B cell (primary cell): ENCODE measurements at places on chromosomes 5 and 9. TPM values are rescaled to one million over a fixed set of nuclear protein-coding genes. Genes with fewer than 3 reads are reported as not detected.

DNA sequence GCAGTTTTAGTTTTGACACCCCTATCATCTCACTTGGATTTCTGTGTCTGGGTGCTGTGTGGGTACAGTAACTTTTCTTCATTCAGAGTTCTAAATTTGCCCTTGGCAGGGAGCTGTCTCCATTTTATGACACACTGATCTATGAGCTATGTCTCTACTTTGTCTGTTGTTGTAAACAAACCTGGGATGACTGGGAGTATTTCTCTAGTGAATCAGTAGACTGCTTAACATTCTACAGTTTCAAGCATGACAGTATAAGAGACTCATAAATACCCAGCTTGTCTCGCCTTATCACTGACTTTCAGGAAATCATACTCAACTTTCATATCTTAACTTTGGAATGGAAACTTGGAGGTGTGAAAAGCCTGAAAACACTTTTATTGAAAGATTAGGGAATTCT lies 212.1 kb upstream of the NUDT12 start:
- no peaks in the 10 kb centered on the region for H3K4me1 ChIP-seq
- no peak overlapping the region for H3K27ac ChIP-seq
- no peaks in the 10 kb centered on the region for H3K36me3 ChIP-seq
- no peak overlapping the region for H3K4me3 ChIP-seq
- no peaks in the 10 kb centered on the region for H3K27me3 ChIP-seq

IER5L gene
- total RNA-seq = 12.9 and 13.2 TPM in 2 replicates

DNA sequence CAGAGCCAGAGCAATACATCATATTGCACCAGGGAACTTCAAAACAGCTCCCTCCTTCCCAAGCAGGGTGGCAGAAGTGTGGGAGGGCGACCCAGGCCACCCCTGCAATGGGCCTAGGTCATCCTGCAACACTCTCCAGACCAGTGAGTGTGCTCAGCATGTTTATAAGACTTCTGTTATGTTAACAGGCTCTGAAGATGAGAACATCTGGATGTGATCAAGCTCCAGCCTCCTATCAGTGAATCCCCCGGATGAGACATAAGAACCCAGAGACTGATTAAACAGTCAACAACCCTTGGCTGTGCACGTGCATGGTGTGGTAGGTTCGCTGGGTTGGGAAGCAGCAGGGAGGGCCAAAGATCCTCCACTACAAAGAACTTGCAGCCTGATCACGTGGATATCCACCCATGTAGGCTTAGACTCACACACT lies 63.3 kb downstream of the ABCA1 start:
- no peak for DNase-seq
- H3K36me3 ChIP-seq = peaks cover 28% of the 10 kb centered on the region
- H3K4me3 ChIP-seq = no peak overlapping the region
- H3K27ac ChIP-seq = no peak overlapping the region

- H3K27me3 ChIP-seq = no peaks in the 10 kb centered on the region
- H3K27ac ChIP-seq = peak overlapping the region; percentile 68
- peaks cover 27% of the 10 kb centered on the region for H3K4me1 ChIP-seq
- peaks cover 13% of the 10 kb centered on the region for H3K36me3 ChIP-seq
- no peak for DNase-seq
These were observed 617 bp upstream of the FPGS start for GRCh38 chr9:127801955-127802575.

DNA sequence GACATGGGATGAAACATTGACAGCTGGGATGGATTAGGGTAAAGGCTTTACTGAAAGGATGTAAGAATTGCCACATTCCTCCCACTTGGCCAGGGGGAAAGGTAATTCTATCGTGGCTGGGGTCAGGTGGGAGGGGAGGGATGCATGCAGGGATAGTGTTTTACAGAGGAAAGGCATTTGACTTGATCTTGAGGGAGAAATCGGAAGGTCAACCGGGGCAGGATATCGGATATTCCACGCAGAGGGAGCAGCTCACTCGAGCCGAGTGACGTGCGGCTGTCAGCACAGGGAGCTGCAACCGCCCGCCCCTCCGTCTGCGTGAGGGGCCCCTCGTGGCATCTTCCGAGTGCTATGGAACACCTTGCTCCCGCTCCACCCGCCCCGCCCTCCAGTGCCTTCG lies 63.4 kb upstream of the ADAMTS2 start:
- no peak overlapping the region for H3K4me3 ChIP-seq
- no peaks in the 10 kb centered on the region for H3K4me1 ChIP-seq
- no peak for DNase-seq

F2RL1 gene
- 0.51 and 0.64 TPM in 2 replicates for total RNA-seq

KCNMB1 gene
- not detected in 2 replicates for total RNA-seq

SURF4 gene
- 43.8 and 44.1 TPM in 2 replicates for total RNA-seq

CDH9 gene
- not detected in 2 replicates for total RNA-seq

DNA sequence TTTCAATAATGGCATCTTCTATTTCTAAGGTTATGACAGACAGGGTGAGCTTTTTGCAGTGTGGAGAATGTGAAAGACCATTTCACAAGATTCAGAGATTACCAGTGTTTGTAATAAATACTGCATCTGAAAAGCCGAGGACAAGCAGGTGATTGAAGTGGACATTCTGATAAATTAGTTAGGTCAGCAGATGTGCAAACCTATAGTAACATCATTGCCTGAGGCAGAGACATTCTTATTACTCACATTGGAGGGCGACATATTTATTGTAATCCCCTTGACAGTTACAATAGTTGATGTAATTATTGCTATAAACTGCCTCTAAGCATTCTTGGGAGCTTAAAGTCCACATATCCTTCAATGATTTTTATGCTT lies 3.3 kb downstream of the RASGRF2 start:
- no peak overlapping the region for H3K4me3 ChIP-seq
- H3K27ac ChIP-seq = no peak overlapping the region
- H3K36me3 ChIP-seq = no peaks in the 10 kb centered on the region
- peaks cover 4% of the 10 kb centered on the region for H3K4me1 ChIP-seq

- H3K27me3 ChIP-seq = no peaks in the 10 kb centered on the region
- H3K4me3 ChIP-seq = no peak overlapping the region
- H3K27ac ChIP-seq = no peak overlapping the region
These were observed 8.7 kb upstream of the CDKN2AIPNL start for GRCh38 chr5:134420343-134420742.

DNA sequence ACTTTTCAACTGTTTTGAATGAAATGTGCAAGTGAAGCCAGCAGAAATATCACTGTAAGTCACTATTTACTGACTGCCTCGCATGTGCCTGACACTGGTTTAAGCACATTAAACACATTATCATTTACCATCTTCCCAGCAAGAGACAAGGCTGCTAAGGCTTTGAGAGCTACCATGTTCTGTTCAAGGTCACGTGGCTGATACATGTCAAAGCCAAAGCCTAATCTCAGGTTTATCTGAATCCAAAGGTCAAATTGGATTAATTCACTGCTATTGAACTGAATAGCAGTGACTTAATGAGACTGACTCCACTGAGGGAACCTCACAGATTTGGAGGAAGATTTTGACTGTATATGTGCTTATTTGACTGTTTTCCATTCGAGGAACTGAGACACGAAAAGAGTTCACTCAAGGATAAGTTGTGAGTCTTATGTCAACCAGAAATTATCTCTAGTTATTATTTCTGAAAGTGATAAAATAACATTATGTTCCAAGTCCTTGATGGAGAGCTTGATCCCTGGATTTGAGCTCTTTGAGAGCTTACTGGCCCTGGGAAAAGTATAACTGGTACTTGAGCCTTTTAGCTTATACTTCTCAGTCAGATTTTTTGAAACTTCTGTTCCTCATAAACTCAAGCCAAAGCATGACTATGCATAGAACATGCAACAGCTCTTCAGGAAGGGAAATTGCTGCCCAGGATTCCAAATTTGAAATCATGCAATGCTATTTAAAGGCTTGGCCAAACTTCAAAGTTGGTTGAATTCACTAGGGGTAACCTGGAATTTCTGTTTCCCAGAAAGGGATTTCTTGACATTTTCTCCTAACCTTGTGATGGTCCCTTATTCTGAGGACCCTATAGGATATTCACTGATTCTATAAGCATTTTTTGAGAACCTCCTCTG lies 23.4 kb upstream of the ARHGAP26 start:
- no peak for DNase-seq
- no peaks in the 10 kb centered on the region for H3K36me3 ChIP-seq
- no peak overlapping the region for H3K4me3 ChIP-seq

DNA sequence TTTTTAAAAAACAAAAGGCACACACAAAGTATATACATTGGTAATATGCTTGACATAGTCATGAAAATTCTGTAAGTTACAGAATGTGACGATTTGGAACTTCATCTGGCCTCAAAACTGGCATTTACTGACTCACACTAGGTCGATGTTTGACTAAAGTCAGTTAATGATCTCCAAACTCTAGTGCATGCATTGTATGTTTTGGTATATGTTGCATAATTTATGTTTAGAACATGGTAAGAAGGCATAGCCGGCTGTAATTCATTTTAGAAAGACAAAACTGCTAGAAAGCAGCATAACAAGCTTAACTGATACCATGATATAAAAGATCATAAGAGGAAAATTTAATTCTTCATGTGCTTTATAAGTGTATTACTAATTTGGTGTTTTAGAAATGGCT lies 58.6 kb upstream of the RICTOR start:
- H3K4me1 ChIP-seq = no peaks in the 10 kb centered on the region
- H3K4me3 ChIP-seq = no peak overlapping the region
- DNase-seq = no peak
- no peaks in the 10 kb centered on the region for H3K36me3 ChIP-seq
- no peaks in the 10 kb centered on the region for H3K27me3 ChIP-seq

DNA sequence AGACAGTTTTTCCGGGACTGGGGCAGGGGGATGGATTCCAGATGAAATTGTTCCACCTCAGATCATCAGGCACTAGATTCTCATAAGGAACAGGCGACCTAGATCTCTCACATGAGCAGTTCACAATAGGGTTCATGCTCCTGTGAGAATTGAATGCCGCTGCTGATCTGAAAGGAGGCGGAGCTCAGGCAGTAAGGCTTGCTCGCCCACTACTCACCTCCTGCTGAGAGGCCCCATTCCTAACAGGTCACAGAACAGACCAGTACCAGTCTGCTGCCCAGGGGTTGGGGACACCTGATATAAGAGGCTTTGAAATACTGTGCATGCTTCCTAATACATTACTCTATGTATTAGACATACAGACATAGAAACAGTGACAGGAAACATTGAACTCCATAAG lies 41.1 kb downstream of the PTPRD start:
- H3K4me1 ChIP-seq = no peaks in the 10 kb centered on the region
- H3K4me3 ChIP-seq = no peak overlapping the region
- no peaks in the 10 kb centered on the region for H3K27me3 ChIP-seq
- DNase-seq = no peak

GRCh38 chr9:74800226-74800625 lies 87.5 kb downstream of the TRPM6 start:
- H3K4me3 ChIP-seq = no peak overlapping the region
- DNase-seq = no peak
- no peak overlapping the region for H3K27ac ChIP-seq
- no peaks in the 10 kb centered on the region for H3K4me1 ChIP-seq
- H3K27me3 ChIP-seq = no peaks in the 10 kb centered on the region
- no peaks in the 10 kb centered on the region for H3K36me3 ChIP-seq

DNA sequence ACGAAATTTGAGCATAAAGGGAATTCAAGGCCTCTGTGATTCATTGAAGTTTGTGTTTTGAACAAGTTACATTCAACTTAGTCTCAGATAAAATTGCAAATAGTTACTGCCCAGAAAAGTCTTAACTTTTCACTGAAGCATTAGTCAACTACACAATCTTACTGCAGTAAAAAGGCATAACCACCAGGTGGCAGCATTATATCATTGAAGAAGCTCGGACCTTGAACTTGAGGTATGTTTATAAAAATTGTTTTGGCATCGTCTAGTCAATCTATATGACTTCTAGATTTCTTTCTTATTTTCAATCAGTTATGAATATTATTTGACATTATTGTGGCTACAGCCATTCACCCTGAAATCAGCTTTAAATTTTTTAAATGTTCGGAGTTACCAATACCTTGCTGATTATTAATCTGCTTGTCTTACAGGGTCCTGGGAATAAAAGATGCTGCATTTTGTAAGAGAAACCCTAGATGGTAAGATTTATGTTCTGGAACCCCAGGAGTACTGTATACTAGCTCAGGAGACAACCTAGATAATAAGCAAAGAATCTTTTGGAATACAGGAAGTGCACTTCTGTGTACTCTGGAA lies 83.9 kb upstream of the GRAMD2B start:
- H3K27me3 ChIP-seq = peaks cover 2% of the 10 kb centered on the region
- no peak overlapping the region for H3K4me3 ChIP-seq
- H3K4me1 ChIP-seq = no peaks in the 10 kb centered on the region
- H3K36me3 ChIP-seq = no peaks in the 10 kb centered on the region
- H3K27ac ChIP-seq = no peak overlapping the region

DNA sequence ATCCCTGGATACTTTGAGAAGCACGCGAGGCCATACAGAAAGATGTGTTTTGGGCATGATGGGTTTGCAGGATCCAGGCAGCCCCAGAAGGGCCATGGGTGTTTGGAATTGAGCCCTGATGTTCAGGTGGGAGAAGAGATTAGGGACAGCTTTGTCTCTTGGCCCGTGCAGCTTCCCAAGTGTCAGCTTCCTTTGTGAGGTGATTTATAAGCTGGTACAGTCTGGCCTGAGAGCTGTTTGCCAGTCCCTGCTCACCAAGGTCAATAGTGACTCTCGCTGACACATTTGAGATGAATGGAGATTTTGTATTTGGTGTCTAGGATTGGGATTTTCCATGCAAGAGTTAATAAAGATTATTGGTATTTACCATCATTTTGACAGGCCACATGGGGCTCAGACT lies 165.9 kb downstream of the ICE1 start:
- no peak overlapping the region for H3K27ac ChIP-seq
- H3K4me1 ChIP-seq = no peaks in the 10 kb centered on the region
- no peaks in the 10 kb centered on the region for H3K27me3 ChIP-seq
- DNase-seq = no peak
- H3K36me3 ChIP-seq = no peaks in the 10 kb centered on the region
- H3K4me3 ChIP-seq = no peak overlapping the region

ADGRD2 gene
- not detected in 2 replicates for total RNA-seq

- peak overlapping the region; percentile 78 for H3K27ac ChIP-seq
- H3K4me1 ChIP-seq = peaks cover 31% of the 10 kb centered on the region
- H3K4me3 ChIP-seq = peak overlapping the region; percentile 11
- DNase-seq = no peak
These were observed 732 bp downstream of the GBGT1 start for GRCh38 chr9:133162861-133163503.

GRCh38 chr5:117800261-117800660 lies 1188.1 kb downstream of the DTWD2 start:
- no peak for DNase-seq
- H3K36me3 ChIP-seq = no peaks in the 10 kb centered on the region

RUSC2 gene
- 0.32 and 0.76 TPM in 2 replicates for total RNA-seq
